Left lung (tissue), 14 donors: ENCODE measurements at places on chromosomes 7 and 10. TPM values are rescaled to one million over a fixed set of nuclear protein-coding genes. Genes with fewer than 3 reads are reported as not detected.

The EBF3 gene
- total RNA-seq: not detected

The HOXA11 gene
- 0.10 TPM for total RNA-seq

The SPDYE18 gene
- 0.81 TPM for total RNA-seq

The CTAGE8 gene
- total RNA-seq: 3.0 TPM

The GRID2IP gene
- total RNA-seq: 0.35 TPM

GRCh38 chr7:112630565-112630964 is 149.8 kb downstream of the LSMEM1 start:
- DNase-seq: peak; percentile 57
- no peaks in the 10 kb centered on the region for H3K4me1 ChIP-seq
- no peak overlapping the region for H3K27ac ChIP-seq
- H3K4me3 ChIP-seq: no peak overlapping the region

DNA sequence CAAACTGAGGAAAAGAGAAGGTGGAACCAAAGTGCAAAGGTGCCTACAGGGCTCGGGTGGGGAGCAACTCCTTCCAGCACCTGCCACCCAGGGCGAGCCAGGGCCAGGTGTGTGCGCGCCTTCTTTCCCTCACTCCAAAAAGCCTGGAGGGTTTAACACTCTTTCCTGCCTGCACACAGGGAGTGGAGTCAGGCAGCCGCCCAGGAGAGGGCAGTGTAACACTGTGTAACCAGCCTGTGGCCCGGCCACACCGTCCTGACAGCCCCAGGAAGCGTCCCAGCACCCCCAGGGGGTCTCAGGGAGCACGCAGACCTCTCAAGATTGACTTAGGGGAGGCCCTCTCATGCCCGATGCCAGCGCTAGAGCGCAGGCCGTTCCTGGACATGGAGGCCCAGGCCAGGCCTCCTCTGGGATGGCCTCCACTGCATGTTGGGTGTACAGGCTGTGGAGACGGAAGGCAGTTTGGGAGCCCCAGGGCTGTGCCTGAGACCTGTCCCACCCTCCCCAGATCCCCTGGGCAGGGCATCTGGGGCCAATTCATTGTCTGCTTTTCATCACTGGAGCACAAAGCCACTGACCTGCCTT is 13.4 kb downstream of the BRI3 start:
- no peaks in the 10 kb centered on the region for H3K4me1 ChIP-seq
- no peak for DNase-seq
- peaks cover 77% of the 10 kb centered on the region for H3K36me3 ChIP-seq
- peak overlapping the region; percentile 14 for H3K27ac ChIP-seq

DNA sequence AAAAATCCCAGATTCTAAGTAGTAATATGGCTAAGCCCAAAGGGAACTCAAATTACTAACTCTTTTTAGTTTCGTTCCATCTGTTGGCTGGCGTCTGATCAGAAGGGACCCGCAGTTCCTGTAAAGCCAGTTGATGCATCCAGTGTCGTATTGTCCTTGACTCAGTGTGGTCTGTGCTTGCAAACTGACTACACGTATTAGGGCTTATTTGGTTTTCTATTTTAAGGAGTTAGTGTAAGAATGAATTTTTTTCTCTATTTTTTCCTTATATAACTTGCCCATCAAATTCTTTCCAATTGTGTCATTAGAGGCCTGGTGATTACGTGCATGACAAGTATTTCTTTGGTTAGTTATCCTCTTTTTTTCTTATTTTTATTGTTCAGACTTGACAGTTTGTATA is 9.7 kb downstream of the ABCA13 start:
- no peaks in the 10 kb centered on the region for H3K36me3 ChIP-seq
- H3K4me3 ChIP-seq: no peak overlapping the region
- no peak overlapping the region for H3K27ac ChIP-seq
- H3K27me3 ChIP-seq: no peaks in the 10 kb centered on the region
- no peak for DNase-seq

- H3K4me1 ChIP-seq: no peaks in the 10 kb centered on the region
- H3K27me3 ChIP-seq: no peaks in the 10 kb centered on the region
- H3K4me3 ChIP-seq: no peak overlapping the region
- no peak overlapping the region for H3K27ac ChIP-seq
- no peak for DNase-seq
Observed at GRCh38 chr10:50928190-50928552, 42.7 kb upstream of the A1CF start.

DNA sequence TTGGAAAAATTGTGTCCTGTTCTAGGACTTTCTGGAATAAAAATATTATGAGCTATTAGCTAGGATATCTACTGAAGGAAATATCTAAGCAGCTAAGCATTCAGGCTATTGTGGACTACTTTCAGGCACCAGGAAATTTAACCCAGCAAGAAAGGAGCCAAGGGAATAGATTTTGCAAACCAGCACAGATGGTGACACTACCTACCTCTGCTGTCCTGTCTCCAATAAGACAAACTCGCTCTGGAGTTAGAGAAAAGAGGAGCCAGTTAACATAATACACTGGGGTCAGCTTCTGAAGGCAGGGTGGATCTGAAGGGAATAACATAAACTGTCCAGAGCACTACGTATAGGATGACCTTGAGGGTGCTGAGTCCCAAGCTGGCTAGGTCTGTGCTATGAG is 223.7 kb upstream of the PRSS58 start:
- no peaks in the 10 kb centered on the region for H3K27me3 ChIP-seq
- H3K27ac ChIP-seq: no peak overlapping the region
- H3K36me3 ChIP-seq: no peaks in the 10 kb centered on the region
- no peak for DNase-seq
- H3K4me1 ChIP-seq: no peaks in the 10 kb centered on the region

DNA sequence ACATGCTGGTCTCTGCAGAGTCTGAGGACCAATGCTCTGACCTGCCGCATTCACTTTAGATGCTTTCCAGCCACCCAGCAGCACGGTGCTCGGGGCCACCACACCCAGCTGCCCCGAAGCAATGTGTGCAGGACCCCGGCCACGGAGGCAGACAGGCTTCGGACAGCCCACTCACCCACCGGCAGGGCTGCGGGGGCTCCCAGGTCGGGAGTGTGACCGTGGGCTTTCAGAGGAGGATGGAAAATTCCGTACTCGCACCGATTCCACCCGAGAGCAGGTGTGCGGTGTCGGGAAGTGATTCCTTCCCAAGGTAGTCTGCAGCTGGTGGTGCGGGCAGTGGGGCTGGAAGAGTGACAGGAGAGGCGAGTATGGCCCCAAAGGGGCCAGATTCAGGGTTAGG is 190.9 kb downstream of the DNAJB6 start:
- H3K4me3 ChIP-seq: no peak overlapping the region
- no peaks in the 10 kb centered on the region for H3K4me1 ChIP-seq
- H3K36me3 ChIP-seq: no peaks in the 10 kb centered on the region
- peak; percentile 22 for DNase-seq

- no peaks in the 10 kb centered on the region for H3K27me3 ChIP-seq
- DNase-seq: no peak
- peaks cover 6% of the 10 kb centered on the region for H3K36me3 ChIP-seq
- H3K4me3 ChIP-seq: no peak overlapping the region
Observed at GRCh38 chr7:8133188-8133848, 128.6 kb downstream of the ICA1 start.

DNA sequence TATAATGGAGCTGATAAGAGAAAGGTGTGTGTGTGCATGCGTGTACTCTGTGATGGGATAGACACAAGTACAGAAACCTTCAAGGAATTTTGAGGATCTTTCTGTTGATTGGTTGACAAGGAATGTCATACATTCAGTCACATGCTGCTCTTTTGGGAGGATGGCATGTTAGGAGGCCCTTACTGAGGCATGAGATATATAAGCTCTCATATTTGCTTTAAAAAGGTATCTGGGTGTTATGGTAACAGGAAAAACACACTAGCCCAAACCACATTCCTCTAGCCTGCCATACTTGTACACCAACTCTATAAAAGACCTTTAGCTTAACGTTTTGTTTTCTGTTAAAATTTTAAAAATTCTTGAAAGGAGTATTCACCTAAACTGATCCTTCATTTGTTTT is 72.5 kb upstream of the EGFR start:
- H3K27ac ChIP-seq: peak overlapping the region; percentile 6
- H3K4me3 ChIP-seq: no peak overlapping the region
- H3K36me3 ChIP-seq: no peaks in the 10 kb centered on the region
- no peak for DNase-seq
- no peaks in the 10 kb centered on the region for H3K27me3 ChIP-seq
